Forelimb muscle (tissue), 1 donor: ENCODE measurements at places on chromosomes 2 and 18.

- DNase-seq: no peak
These were observed 97.2 kb upstream of the NXPH2 start for GRCh38 chr2:138877421-138877820.

- DNase-seq: no peak
These were observed 50.7 kb upstream of the RNU4ATAC start for GRCh38 chr2:121479882-121480522.

GRCh38 chr2:109501461-109501860, 112.3 kb downstream of the SEPTIN10 start:
- no peak for DNase-seq

GRCh38 chr2:28801726-28802125, 8.9 kb upstream of the SPDYA start:
- DNase-seq: no peak

GRCh38 chr2:196266855-196267254, 95.5 kb upstream of the STK17B start:
- DNase-seq: no peak

GRCh38 chr2:62447411-62447810, 58.6 kb downstream of the TMEM17 start:
- DNase-seq: no peak

GRCh38 chr2:159712929-159713420, 669 bp downstream of the MARCHF7 start:
- DNase-seq: no peak

GRCh38 chr18:77124452-77124922, 8.1 kb downstream of the MBP start:
- no peak for DNase-seq

- DNase-seq: no peak
These were observed 573 bp downstream of the PAIP2B start for GRCh38 chr2:71226096-71226964.

GRCh38 chr2:222410534-222410933, 13.8 kb upstream of the SGPP2 start:
- DNase-seq: no peak

DNA sequence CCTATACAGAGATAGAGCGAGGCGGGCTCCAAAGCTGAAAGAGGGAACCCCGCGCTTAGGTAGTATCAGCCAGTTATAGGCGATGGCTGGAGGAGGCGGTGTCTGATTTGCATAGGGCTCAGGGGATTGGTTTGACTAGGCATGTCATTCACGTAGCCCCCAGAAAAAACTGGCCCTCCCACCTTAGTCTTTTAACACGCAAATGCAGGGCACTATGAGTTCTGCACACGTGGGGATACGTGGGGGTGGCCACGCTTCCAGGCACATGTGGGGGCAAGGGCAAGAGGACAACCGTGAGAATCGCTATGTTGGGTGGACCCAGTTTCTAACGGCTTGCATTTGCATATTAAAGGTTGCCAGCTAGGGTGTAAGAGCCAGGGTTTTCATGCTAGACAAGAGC, 56.7 kb upstream of the MSTN start:
- no peak for DNase-seq

- no peak for DNase-seq
These were observed 1089.9 kb upstream of the SLC39A10 start for GRCh38 chr2:194566907-194567660.

GRCh38 chr2:39666491-39667101, 879 bp downstream of the TMEM178A start:
- no peak for DNase-seq

DNA sequence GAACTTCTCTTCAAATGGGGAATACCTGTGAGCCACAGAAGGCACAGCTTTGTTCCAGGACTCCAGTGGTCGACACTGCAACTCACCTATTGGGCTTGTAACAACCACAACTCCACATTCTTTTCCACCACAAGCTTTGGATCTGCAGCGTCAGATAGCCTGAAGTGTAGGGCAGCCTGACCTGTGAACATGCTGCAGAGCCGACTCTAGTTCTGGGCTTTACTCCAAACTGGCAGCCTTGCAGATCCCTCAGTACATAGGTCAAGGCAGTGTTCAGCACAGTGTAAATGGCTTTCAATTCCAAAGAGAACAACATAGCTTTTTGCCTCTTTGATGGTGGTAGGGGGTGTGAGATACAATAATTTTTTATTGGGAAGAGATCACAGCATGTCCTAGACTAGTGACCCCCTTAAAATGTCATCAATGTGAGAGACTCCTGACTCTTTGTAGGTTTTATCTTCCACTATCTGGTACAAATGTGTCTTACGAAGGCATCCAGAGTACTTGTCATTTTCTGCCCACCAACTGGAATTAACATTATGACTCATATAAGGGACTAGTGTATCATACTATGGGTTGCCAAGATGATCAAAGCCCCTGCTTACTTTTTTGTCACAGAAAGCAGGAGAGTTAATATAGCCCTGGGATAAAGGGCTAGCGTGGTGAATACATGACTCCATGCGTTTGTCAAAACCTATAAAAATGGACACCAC, 149.8 kb downstream of the COPS8 start:
- no peak for DNase-seq

- no peak for DNase-seq
These were observed 440.4 kb upstream of the MAP2 start for GRCh38 chr2:208983486-208983885.

DNA sequence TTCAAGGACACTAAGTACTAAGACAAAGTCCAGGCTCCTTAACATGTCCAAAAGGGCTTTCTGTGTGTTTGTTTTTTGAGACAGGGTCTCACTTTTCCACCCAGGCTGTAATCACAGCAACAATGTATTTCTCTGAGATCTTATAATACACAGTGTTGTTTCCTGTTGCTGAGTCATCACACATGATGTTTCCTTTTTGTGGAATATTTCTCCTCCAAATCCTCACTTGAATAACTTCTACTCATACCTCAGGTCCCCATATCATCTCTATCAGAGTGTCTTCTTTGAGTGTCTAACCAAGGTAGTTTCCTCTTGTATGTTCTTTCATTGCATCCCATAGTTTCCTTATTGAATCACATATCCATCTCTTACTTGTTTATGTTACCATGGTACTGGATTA, 632.0 kb upstream of the PIK3C3 start:
- no peak for DNase-seq

DNA sequence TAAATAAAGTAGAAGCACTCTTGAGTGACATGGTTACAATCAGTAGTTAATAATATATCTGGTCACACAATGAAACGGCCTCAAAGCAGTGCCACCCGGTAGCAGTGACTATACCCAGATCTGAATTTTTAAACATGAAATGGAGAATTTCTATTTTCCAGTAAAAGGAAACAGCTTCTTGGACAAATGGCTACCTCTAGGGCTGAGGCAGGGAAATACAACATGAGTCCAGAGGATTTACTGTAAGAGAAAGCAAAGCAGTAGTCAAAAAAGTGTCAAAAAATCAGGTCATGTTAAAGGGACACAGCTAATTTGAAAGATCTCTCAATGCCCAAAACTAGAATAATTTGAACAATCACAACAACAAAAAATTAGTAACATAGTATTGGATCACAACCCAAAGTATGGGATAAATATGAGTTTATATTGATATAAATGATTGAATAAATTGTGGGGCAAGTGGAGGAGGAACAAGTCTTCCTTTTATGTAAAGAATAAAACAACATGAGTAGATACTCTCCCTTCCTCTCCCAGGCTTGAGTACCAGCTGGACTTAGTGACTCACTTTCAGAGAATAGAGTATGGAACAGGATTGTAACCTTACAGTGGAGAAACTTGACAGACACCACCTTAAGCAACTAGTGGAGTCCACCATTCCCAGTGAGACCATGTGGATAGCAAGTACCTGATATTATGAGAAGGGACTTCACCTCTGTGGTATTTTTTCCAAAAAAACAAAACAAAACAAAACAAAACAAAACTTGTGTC, 180.8 kb downstream of the MBD2 start:
- no peak for DNase-seq

DNA sequence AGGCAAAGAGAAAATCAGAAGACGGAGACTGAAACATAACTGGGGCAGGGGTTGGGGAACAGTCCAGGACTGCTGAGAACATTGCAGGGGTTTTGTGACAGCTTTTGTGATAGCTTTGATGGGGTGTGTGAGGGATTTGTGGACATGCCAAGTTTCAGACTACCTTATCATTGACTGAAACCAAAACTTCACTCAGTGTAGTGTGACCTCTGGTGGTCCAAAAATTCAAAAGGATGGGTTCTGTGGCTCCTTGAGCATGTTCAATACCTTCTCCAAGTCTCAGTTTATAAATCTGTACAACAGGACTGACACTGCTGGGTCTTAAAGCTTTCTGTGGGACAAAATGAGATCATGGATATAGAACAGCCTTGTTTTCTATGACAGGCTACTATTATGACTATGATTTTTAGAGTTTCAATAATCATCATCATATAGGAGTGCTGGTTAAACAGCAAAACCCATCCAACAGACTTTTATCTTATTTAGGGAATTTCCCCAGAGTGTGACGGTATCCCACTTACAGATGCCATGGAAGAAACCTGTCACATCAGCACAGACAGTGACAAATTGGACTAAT, 259.2 kb upstream of the SLC14A2 start:
- DNase-seq: no peak

GRCh38 chr2:38097988-38098385, 22.0 kb upstream of the CYP1B1 start:
- DNase-seq: no peak

DNA sequence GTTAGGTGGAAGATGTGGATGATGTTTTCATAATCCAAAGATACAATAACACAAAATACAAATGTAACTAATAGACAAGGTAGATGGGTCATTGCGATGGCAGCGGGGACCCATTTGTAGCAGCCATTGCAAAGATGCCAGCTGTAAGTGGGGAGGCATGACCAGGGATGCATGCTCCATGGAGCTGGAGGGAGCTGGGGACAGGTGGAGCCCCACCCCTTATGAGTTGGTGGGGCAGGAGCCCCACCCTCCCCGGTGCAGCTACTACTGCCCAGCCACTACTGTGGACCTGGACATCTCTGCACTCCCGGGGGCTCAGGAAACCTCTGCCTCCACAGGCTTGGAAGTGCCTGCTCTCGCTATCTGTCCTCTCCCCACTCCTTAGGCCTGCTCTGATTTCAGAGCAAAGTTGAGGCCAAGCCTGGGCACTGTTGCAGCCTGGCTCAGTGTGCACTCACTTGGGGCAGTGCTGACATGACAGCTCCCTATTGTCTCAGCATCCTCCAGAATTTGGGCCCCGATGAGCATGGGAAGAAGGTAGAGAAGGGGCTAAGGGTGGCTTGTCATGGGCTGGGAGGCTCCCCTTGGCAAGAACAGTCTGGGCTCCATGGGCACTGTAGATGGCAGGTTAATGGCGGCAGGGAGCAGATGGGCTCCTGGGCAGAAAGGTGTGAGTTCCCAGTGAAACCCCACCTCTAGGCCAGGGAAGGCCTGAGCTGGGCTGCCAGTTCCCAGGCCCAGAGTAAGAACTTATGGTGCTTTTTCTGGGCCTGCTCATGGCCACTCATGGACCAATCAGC, 81.1 kb downstream of the ZNF804A start:
- no peak for DNase-seq

GRCh38 chr2:74457129-74457548, 1.1 kb upstream of the WBP1 start:
- no peak for DNase-seq

GRCh38 chr2:141994066-141994465, 136.8 kb downstream of the LRP1B start:
- DNase-seq: no peak

GRCh38 chr18:13849791-13850190, 25.8 kb downstream of the MC5R start:
- DNase-seq: no peak

GRCh38 chr2:82314836-82315472, 2010.4 kb upstream of the LRRTM1 start:
- DNase-seq: no peak

DNA sequence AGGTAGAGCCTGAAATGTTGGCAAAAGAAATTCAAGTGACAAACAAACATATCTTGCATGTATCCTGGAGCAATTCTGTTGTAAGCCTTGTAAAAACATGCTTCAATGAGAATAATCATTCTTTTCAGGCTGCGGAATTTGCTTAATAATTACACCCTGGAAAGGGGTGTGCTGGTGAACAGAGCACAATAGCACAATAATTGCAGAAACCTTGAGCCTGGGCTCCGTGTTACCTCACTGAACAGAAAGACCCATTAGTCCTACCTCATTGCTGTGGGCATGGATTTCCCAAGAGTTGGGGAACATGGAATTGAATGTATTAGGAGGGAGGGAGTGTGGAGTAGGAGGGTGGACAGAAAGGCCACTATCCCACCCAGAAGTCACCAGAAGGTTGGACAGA, 168.0 kb upstream of the ALKAL2 start:
- DNase-seq: no peak

DNA sequence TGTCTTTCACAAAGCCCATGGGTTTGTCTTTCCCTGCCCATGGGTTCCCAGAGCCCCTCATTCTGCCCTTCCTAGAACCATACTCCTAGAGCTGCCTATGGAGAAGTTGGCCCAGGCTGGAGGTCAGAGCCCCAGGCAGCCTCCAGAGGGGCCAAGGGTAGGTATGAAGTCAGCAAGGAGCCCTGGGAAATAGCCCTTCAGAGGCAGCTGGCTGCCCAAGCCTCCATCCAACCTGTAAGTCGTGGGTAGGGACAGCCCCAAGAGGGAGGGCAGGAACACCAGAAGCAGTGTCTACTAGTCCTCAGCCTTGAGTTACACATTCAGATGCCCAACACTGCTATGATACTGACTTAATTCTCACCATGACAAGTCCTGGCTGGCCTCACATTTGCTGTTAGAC, 49.5 kb downstream of the TMEM247 start:
- no peak for DNase-seq

- no peak for DNase-seq
These were observed 441.4 kb downstream of the PARD3B start for GRCh38 chr2:204986641-204987040.

- no peak for DNase-seq
These were observed 5.9 kb upstream of the RAX start for GRCh38 chr18:59279193-59279592.

- DNase-seq: no peak
These were observed 196.5 kb downstream of the SATB2 start for GRCh38 chr2:199261239-199261638.

- no peak for DNase-seq
These were observed 452.8 kb downstream of the CBLN2 start for GRCh38 chr18:72091369-72091768.

GRCh38 chr2:145591109-145591809, 1071.3 kb upstream of the ZEB2 start:
- no peak for DNase-seq
